ENCODE measurements at places on chromosomes 1 and 21.
A peak's percentile ranks its signal among the peaks of the same experiment; 100 is the strongest.

GRCh38 chr1:115677565-115677964, 35.8 kb downstream of the VANGL1 start:
- no peak for DNase-seq

- DNase-seq: no peak
Measured at GRCh38 chr21:38561613-38562581, 63.6 kb upstream of the ERG start.

GRCh38 chr1:97767381-97767780, 153.5 kb downstream of the DPYD start:
- DNase-seq: no peak

GRCh38 chr21:20997636-20998455, at the start of gene NCAM2:
TSS of gene NCAM2 (plus strand) at chr21:20998409.
- DNase-seq: peak; percentile 73

- DNase-seq: no peak
Measured at GRCh38 chr1:238552271-238552670, 661.5 kb upstream of the ZP4 start.

- no peak for DNase-seq
Measured at GRCh38 chr1:62288662-62289061, 30.6 kb downstream of the KANK4 start.

DNA sequence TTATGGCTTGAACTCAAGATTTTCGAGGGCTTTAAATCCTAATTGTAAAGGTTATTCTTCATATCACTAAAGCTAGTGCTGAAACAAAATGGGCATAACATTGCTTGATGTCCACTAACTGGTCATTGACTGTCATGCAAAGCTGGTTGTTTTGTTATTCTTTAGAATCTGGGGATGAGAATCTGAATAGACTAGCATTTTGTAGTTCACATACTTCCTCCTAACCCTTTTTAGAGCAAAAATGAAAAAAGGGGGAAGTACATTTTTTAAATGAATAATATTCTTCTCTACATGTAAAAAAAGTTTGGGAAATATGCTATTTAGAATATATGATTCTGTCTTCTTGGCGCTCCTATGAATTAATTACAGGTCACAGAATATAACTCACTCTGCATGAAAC, 72.2 kb upstream of the HMCN1 start:
- no peak for DNase-seq

- DNase-seq: no peak
Measured at GRCh38 chr1:168598892-168599291, 22.5 kb downstream of the XCL1 start.

GRCh38 chr1:148160343-148161052, 8.4 kb upstream of the NBPF11 start:
- no peak for DNase-seq

GRCh38 chr1:229295745-229296144, 24.8 kb downstream of the RAB4A start:
- no peak for DNase-seq

DNA sequence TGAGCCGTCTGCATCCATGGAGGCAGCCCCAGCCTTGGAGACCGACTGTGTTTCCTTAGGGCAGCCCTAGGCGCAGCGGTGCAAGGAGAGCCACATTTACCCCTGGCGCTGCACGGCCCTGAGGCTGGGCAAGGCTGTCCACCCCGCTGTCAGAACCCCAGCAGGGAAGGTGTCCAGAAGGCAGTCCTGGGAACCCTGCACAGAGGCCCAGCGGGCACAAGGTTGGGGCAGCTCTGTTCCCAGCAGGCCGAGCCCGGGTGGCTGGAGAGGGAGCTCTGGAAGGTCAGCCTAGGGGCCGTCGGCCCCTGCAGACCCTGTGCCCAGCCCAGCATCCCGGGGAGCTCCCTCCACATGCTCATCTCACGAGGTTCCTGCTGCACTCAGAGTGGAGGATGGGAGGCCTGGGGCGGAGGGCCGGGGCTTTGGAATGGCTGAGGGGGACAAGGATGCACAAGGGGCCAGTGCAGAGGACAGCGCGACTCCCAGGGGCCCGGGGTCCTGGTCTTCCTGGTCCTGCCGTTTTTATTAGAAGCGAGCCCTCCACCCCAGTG, 19.9 kb upstream of the SAMD11 start:
- DNase-seq: peak; percentile 59

- DNase-seq: peak; percentile 68
Measured at GRCh38 chr1:107829036-107829770, 135.8 kb downstream of the VAV3 start.

GRCh38 chr1:30762152-30762929, 4.8 kb upstream of the LAPTM5 start:
- DNase-seq: no peak

GRCh38 chr1:51342591-51343206, 12.3 kb upstream of the TTC39A start:
- no peak for DNase-seq

- no peak for DNase-seq
Measured at GRCh38 chr1:149937759-149938158, 1.1 kb upstream of the MTMR11 start.

DNA sequence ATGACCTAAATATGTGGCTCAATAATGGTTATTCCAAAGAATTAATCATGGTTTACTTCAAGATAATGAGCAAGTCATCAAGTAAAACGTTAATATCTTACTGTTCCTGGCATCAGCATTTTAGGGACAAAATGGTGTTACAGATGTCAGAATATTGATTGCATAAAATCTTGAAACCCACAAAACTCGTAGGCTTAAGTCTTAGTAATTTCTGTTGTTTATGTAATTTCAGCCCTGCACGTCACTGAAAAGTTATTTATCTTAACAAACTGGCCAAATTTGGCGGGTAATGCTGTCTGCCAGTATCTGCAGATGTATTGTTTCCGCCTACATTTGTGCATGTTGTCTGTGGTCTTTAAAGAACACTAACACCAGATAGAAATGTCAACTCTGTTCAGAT, 25.8 kb downstream of the CDC7 start:
- no peak for DNase-seq

GRCh38 chr1:1073743-1074587, at the start of gene RNF223:
TSS of gene RNF223 (minus strand) at chr1:1074306. CDS start at chr1:1072566, 1,740 bp downstream.
- DNase-seq: peak; percentile 39

GRCh38 chr21:37159053-37159776, 86.2 kb downstream of the TTC3 start:
- no peak for DNase-seq

- no peak for DNase-seq
Measured at GRCh38 chr1:186636786-186637185, 43.4 kb downstream of the PTGS2 start.

DNA sequence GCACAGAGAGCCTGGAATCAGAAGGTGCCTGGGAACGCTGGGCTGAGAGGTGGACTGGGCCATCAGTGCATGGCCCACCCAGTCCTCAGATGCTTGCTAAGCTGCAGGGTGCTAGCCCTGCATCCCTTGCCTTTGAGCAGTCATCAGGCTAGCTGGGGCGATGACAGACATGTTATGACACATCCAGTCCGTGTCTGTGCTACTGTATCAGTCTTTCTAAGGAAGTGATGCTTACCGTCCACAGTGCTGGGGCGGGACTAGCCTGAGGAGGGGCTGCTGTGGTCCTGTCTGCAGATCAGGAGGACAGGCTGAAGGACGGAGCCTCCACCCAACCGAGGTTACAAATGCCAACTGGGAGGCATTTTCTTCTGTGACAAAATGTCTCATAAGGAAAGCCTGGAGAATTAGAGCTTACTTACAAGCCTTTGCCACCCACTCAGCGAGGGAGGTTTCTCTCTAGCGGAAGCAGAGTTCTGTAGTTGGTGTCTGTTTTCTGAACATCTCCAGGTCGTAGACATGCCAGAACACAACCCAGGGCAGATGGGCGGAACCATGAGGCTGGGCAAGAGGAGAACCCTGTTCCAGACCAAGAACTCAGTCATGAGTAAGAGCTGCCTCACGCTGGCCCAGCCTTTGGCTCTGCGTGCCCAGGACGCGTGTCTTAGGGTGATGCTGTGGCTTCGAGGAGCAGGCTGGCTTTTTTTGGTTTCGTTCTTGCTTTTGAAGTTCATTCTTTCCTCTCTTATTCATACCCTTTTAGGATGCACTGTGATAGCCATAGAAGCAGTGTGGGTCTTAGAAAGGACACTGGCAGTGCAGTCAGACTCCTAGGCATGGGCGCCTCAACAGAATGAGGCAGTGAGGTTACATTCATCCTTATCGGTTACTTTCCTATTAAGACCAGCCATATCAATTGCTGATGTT, 14.3 kb downstream of the SLFNL1 start:
- no peak for DNase-seq

DNA sequence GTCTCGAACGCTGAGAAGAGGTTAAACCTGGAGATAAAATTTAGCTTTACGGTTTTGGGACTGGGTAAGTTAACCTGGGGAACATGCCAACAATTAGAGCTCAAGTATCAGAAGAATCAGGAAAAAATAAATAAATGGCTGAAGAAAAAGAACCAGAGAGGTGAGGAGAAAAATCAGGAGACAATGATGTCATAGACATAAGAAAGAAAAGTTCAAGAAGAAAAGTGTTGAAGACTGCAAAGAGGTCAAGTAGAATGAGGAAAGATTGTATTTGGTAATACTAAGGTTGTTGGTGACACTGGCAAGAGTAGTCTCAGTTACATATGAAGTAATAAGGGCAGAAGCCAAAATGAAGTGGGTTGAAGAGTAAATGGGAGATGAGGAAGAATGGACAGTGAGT, 26.0 kb downstream of the CDKN2C start:
- no peak for DNase-seq

- DNase-seq: no peak
Measured at GRCh38 chr1:23403038-23403336, 21.6 kb downstream of the TCEA3 start.

- no peak for DNase-seq
Measured at GRCh38 chr1:228477263-228477662, 9.9 kb upstream of the RNF187 start.

GRCh38 chr1:100322436-100323211, 29.7 kb upstream of the CDC14A start:
- DNase-seq: no peak

DNA sequence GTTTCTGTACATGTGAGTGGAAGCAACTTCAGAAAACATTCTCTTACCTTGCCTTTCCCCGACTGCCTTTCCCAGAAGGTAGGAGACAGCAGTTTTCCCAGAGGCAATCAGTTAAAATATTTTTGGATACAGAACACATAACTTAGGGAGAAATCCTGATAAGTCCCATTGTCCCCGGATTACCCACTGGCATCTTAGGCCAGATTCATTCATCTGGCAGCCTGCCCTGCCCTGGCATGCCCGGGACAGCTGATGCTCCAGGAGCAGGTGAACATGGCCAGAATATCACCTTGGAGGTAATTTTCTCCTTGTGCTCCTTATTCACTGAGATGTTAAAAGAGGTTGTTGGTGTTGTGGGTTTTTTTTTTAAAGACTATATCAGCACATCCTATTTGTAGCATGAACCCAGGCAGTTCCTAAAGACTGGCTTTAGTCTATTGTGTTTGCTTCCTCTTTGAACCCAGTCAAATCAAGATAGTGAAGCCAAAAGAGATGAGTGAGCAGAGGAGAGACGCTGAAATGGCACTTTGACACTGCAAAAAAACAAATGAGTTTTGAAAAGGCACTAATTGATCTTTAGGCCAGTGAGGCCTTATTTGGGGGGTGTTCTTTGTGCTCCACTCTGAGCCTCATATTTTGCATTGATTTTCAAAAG, 139.6 kb downstream of the PLPP3 start:
- no peak for DNase-seq

DNA sequence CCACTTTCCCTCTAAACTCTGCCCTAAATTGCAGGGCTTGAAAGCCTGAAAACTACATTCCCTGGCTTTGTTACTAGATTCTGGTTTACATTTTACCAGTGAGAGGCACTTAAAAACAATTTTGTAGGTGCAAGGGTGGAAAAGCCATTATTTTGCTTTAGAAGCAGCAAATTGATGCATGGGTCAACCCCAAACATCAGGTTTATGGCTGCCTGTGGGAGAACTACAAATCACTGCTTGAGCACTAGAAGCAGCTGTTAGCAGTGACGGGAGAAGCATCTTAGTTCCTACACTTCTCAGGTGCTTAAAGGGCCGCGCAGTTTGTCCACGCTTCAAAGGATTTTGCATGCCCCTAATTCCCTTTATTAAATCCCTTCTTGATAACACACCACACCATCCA, 417.2 kb downstream of the PCP4 start:
- no peak for DNase-seq

DNA sequence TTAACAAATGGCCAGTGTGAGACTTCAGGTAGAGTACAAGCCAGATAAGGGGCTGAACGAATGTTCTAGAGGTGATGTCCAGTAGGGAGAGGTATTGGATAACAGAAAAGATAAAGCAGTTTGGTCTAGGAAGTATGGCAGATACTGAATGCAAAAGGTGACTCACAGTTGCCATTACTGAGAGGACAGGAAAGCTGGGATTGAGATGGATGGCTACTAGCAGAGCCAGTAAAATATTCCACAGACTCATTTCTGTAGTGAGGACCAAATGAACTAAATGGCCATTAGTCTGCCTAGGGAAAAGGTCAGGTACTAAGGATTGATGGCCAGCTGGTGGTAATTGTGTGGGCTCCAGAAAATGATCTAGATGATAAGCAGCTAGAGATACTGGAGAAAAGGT, 11.5 kb downstream of the MACO1 start:
- no peak for DNase-seq

DNA sequence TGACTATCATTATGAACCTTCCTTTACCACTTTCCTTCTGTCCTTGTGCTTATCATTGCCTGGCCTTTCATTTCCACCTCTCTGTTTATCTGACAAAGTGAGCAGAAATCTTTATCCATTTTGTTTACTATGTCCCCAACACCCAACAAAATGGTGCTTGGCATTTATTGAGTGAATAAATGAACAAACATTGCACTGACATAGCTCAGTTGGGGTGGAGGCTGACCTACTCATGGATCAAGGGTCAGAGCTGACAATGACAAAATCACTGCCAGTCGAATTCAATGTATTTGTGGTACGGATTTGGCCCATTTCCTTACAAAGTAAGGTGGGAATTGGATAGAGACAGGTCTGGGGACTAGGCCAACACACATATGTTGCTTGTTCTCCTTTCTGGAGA, 257.4 kb upstream of the PLXNA2 start:
- DNase-seq: no peak

GRCh38 chr1:200731654-200732332, 6.9 kb upstream of the CAMSAP2 start:
- no peak for DNase-seq

GRCh38 chr1:207145401-207146058, 41.5 kb downstream of the C4BPA start:
- no peak for DNase-seq

GRCh38 chr21:38984568-38984967, 178.8 kb downstream of the ETS2 start:
- peak; percentile 54 for DNase-seq

DNA sequence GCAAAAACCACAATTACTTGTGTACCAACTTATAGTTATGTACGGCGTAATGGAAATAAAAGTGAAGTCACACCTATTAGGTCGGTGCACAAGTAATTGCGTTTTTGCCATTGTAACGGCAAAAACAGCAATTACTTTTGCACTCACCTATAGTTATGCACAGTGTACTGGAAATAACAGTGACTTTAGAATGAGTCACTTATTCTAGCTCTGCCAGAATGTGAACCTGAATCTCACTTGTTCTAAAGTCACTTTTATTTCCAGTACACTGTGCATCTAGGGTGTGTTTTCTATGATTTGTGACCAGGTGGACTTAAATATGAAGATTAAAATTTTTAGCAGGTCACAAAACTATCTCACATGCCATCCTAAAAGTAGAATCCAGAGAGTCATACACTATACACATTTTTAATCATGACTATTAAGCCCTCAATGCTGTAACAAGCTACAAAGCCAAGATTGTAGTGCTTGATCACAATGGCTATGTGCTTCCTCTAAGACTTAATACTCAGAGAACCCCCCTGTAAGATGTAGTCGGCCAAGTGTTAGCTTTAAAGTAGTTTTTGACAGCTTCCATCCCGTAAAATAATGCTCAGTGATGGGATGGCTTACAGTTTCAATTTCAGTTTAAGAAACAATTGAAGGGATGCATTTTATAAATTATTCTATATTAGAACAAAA, 218.8 kb downstream of the NEGR1 start:
- DNase-seq: no peak
